Stimulated activated naive CD4-positive, alpha-beta T cell (primary cell): ENCODE measurements at places on chromosomes 11 and 22.

GRCh38 chr22:37967147-37967546 lies 13.6 kb downstream of the POLR2F start:
- no peak for DNase-seq

- peak; percentile 49 for DNase-seq
Measured at GRCh38 chr11:75388386-75389275, 10.7 kb upstream of the RPS3 start.

DNA sequence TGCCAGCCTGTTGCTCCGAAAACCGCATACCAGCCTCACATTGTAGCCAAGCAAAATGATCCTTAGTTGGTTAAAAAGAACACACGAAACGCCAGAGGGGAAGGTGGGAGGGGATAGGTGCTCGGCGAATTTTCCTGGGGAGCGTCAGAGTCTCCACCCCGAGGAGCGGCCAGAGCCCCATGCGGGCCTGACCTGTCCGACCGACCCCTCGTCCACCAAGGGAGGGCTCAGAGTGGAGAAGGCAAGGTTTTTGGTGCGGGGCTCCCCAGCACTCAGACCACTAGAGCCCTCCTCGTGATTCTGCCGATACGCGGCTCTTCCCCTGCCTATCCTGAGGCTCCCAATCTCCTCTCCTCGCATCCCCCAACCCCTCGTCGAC lies 39.6 kb downstream of the DIXDC1 start:
- no peak for DNase-seq

- no peak for DNase-seq
Measured at GRCh38 chr11:77287615-77288273, 13.7 kb downstream of the GDPD4 start.

- peak; percentile 10 for DNase-seq
Measured at GRCh38 chr11:73154178-73154577, 12.1 kb upstream of the FCHSD2 start.

DNA sequence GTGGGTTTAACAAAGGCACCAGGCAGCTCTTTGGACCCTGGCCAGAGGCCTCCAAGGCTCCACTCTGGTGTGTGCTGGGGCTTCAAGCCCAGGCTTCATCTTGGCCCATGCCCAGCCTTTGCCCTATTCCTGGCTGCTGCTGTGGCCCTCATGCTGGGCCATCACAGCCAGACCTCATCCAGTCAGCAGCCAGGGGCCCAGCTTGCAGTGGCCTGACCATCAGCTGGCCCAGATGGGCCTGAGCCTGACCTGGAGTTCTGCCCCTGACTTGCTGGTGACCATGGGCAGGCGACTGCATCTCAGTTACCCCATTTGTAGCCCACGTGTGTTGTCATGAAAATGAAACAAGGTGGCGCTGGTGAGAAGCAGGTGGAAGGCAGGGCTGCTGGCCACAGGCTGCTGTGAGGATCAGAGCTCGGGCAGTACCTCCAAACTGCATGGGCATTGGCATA lies 76.1 kb downstream of the MED15 start:
- DNase-seq, result no peak

GRCh38 chr11:71986131-71986530 lies 12.6 kb upstream of the IL18BP start:
- no peak for DNase-seq

DNA sequence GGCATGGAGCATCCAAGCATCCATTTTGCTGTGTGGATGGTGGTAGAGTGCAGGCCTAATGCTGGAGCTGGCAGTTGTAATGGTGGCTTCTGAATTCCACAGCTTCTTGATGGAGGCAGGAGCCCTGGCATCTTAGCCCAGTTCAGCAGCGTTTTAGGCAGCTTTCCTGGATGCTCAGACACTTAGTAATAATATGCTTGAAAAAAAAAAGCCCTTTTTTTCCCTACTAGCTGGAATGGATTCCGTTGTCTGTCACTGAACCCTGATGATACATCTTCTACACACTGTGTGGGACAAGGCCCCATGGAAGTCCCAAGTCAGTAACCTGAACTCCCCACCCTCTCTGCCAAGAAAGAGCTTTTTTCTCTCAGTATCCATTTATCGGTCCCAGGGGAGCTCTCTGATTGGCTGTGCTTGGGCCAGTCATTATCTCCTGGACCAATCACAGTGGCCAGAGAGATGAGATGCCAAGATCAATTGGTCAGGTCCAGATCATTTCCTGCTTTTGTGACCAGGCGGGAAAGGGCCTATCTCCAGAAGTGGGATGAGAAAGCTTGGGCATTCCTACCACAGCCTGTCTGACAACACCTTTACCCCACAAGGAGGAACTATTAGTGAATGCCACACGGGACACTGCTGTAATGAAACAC lies 34.2 kb downstream of the MCM5 start:
- DNase-seq, result no peak

DNA sequence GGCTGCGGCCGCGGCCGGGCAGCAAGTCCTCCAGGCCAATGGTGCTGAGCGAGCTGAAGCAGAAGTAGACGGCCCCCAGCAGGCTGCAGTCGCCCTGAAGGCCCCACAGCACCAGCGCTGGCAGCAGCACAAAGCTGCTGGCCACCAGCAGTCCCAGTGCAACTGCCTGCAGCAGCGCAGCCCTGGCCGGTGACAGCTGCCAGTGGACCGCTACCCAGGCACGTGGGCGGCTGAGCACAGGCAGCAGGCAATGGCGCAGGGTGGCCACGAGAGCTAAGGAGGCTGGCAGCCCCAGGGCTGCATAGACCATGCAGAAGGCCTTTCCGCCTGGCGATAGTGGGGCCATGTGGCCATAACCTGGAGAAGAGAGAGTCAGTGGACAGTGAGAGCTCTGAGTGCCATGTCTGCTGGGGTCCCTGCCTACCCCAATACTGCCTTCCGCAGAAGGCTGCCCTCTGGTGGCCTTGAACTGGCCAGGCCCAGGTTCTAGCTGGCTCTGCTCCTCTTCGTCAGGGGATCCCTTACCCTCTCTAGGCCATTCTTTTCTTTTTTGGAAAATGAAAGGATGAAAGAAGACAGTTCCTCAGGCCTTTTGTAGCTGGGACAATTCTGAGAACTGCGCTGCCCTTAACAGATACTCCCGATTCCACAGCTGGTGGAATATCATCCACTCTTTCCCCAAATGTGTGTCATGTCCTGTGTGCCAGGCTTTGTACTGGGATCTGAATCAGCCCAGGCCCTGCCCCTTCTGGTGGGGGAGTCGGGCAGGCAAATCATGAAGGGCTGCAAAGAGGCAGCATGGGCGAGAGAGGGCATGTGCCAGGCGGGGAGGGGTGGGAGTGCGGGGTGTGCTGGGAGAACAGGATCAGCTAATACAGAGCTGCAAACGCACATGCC lies 1.8 kb downstream of the KCNK7 start:
- DNase-seq, result no peak

DNA sequence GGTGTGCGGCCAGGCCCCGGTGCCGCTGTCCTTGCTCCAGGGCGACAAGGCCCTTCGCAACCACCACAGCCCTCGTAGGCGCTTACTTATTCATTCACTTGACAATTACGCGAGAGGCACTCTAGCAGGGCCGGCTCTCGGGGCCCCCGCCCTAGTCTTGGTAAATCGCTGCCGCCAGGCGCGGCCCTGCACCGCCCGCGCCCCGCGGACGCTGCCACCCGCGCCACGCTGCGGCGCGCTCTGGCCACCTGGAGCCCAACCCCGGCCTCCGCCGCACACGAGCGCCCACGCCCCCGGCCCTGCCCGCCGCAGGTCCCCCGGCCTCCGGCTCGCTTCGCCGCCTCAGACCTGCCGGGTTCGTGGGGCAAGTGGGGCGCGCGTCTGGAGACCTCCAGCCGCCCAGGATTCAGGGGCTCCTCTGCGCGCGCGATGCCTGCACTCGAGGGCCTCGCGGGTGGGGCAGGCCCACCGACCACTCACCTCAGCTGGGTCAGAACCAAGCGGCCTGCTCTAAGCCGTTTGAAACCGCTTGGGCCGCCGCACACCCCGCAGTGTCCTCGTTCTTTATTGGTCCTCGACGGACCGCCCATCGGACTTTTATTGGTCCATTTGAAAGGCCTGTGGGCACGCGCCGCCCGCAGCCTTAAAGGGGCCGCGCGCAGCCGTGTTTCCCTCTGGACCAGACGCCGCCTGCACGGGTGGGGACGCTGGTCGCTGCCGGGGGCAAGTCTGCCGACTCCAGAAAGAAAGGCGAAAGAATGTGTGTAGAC lies at the start of gene CKAP5:
Gene CKAP5 (minus strand): TSS at position 541 of the 770 bp plus-strand sequence. CDS start 25,049 bp downstream, outside the sequence.
- DNase-seq, result peak; percentile 70

- no peak for DNase-seq
Measured at GRCh38 chr11:45215098-45215865, 68.8 kb downstream of the PRDM11 start.

GRCh38 chr11:126484266-126484665 lies 128.8 kb downstream of the ST3GAL4 start:
- no peak for DNase-seq

- no peak for DNase-seq
Measured at GRCh38 chr11:15602785-15603567, 488.3 kb downstream of the INSC start.

GRCh38 chr11:9138612-9139579 lies 47.5 kb upstream of the SCUBE2 start:
- DNase-seq, result no peak

DNA sequence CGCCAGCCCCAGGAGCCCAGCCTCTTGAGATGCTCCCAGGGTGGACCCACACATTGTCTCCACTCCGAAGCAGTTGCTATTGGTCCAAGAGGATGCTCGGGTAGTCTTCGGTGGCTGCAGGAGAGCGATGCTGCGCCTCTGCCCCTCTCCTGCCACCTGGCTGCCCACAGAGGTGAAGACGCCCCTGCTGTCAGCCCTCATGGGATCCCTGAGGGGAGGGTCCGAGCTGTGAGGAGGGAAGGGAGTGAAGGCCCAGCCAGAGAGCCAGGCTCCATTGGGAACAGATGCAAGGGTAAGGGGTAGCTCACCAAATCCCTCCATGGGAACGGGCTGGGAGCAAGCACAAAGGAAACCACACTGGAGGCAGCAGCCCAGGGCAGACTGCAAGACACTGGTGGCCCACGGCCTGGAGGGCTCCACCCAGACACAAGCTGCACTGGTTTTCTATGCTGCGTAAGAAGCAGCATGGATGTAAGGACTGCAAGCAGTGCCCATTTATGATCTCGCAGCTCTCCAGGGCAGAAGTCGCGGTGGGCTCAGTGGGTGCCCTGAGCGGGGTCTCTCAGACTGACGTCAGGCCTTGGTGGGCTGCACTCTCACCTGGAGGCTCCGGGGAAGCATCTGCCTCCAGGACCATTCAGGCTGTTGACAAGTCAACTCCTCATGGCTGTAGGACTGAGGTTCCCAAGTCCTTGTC lies 15.7 kb downstream of the TSPAN32 start:
- no peak for DNase-seq

GRCh38 chr11:33802194-33802950 lies 28.1 kb upstream of the FBXO3 start:
- DNase-seq, result no peak

DNA sequence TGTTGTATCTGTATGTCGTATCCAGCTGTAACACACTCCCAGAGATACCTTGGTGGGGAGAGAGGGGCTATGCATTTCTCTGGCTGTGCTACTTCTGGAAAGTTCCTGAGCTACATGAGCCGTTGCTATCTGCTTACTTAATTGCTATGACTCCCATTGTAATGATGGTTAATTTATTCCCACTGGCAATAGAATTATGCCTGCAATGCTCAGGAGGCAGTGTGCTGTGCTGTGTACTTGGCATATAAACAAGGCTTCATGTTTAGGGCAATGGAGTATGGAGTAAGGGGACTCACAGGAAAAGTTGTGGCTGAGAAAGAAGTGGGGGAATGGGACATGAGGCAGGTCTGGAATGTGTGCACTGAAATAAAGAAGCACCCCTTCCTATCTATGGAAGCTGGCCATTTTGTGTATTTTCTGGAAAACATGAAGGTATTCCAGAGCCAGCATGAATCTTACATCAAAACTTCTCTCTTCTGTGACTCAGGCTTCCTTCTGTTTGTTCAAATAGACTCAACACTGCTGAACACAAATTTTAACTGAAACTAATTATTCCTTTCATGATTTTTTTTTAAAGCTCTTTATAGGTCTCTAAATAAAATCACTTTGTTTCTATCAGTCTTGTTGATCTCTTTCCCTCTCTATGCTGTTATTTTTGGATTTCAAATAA lies 40.6 kb downstream of the CD44 start:
- no peak for DNase-seq

DNA sequence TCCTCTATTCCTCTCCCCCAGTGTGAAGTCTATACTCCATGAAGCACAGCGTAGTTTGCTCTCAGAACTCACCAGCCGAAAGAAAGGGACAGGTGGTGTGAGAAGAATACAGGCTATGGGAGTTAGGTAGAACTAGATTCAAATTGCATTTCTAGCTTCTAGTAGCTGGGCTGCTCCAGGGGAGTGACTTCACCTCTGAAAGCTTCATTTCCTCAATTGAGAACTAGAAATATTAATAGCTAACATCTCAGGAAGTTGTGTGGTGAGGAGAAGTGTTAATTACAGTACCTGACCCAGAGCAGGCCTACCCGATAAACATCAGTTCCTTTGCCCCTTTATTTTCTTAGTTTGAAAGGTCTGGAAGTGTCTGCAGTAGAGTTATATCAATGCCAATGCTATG lies 484.7 kb upstream of the TENM4 start:
- DNase-seq, result no peak

DNA sequence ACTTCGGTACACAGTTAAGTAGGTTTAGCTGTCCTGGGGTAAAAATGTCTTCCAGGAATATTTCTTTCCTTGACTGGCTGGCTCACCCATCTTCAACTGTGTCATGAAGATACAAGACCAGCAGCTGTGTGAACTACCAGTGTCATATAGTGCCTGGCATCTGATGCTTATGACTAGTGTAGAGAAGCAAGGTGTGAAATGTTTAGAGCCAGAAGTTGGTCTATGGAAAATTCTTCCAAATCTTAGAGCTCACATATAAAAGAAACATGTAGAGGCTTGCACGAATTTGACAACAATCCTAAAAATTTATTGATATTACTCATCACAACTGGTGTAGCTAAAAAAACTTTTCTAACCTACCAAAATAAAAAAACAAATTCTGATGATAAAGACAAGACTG lies 54.4 kb downstream of the ARL14EP start:
- no peak for DNase-seq

- no peak for DNase-seq
Measured at GRCh38 chr11:614623-615503, 887 bp downstream of the IRF7 start.

- no peak for DNase-seq
Measured at GRCh38 chr11:116986521-116987105, 111.6 kb downstream of the SIK3 start.

DNA sequence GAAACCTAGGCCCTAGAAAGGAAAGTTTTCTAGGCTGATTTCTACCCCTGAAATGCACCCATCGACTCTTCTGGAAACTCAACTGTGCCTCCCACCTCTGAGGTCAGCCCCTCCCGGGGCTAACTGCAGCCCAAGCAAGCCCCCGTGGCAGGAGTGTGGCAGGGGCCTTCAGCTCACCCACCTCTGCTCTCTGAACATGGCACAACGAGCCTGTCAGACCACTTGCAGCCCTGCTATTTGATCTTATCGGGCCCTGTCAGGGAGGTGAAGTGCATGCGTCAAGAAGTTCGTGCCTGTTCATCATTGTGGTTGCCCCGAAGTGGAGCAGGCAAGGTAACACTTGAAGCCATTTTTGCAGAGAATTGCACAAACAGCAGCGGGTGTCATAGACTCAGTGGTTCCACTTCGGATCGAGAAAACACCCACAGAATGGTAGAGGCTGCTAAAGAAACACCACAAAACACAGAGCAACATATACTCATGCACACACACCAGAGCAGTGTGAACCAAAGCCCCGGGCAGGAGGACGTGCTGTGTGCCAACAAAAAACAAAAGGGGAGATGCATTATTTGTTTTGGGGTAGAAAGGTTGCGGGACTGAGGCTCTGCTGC lies 262.7 kb downstream of the ETS1 start:
- peak; percentile 87 for DNase-seq
